Mesenteric fat pad (tissue), 1 donor: ENCODE measurements at places on chromosomes 12 and 14.

DNA sequence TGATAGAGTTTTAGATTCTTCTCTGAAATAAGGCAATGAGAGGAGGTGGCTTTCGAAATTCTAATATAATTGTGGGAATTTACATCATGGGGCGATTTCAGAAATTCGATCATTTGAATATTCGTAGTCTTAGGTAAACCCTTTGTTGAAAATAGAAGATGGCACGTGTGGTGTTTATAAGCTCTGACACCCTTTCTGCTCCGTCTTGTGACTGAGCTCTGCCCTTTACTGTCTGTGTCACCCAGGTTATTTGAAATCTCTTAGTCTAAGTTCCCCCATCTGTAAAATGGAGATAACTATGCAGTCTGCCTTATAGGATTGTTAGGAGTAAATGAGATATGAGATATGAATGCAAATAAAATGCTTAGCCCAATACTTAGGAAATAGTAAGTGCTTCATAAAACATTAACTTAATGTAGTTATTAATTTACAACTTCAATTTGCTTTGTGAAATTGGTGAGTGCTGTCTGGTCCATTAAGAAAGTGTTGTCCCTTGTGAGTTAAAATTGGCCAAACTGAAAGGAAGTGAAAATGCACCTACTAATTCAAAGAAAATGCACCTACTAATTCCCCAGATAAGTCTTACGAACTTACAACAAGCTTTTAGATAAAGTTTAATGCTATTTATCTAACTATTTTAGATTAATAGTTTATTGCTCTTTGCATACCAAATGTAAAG lies 1.5 kb downstream of the BMAL2 start:
- no peak for DNase-seq

GRCh38 chr12:121576851-121577391 lies 3.9 kb downstream of the KDM2B start:
- DNase-seq: no peak

- DNase-seq: no peak
Observed at GRCh38 chr12:92462049-92462448, 240.7 kb upstream of the PLEKHG7 start.

DNA sequence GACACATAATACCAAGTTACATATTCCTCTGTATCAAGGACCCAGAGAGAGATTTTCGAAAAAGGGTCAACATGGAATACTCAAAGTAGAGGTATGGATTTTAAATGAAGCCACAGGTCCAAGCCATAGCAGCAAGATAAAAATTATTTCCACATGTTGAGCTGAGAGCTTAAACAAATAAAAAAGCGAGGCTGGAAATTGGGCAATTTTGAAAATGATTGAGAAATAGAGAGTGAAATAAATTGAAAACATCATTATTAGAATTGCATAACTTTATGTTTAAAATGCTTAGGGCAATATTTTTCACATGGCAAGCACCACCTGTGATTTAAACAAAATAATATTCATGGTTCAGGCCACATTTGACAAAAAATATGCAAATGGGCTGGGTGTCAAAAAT lies 1251.0 kb upstream of the USP15 start:
- DNase-seq: no peak
